Lower lobe of right lung (tissue), 2 donors: ENCODE measurements at places on chromosomes 13 and 19. TPM values are rescaled to one million over a fixed set of nuclear protein-coding genes. Genes with fewer than 3 reads are reported as not detected.

Gene DOCK6
- total RNA-seq: 106 TPM

Gene PGLYRP2
- total RNA-seq: not detected

Gene ZNF799
- total RNA-seq: 6.5 TPM

Gene TIMM29
- 17.3 TPM for total RNA-seq

Gene HSD17B14
- total RNA-seq: 22.7 TPM

Gene AP1M1
- 66.0 TPM for total RNA-seq
